ENCODE measurements at places on chromosomes 5 and 9. TPM values are rescaled to one million over a fixed set of nuclear protein-coding genes. Genes with fewer than 3 reads are reported as not detected.

Gene CCNO
- total RNA-seq, result not detected

Gene GFI1B
- not detected for total RNA-seq

Gene PCDHA9
- total RNA-seq, result 18.9 TPM

Gene SHISAL2B
- not detected for total RNA-seq

Gene ZFP2
- total RNA-seq, result 2.2 TPM

Gene DCANP1
- not detected for total RNA-seq

Gene NUTM2G
- not detected for total RNA-seq

Gene SYK
- total RNA-seq, result 10.7 TPM

Gene LHX6
- total RNA-seq, result 2.8 TPM

Gene SLU7
- 44.7 TPM for total RNA-seq

Gene PCDHGB5
- 9.3 TPM for total RNA-seq

Gene ANKRD18B
- total RNA-seq, result 5.0 TPM

Gene TAS2R1
- total RNA-seq, result not detected

Gene RGP1
- 44.0 TPM for total RNA-seq

Gene OBP2B
- total RNA-seq, result not detected

Gene PCDH12
- 1.7 TPM for total RNA-seq

Gene ANKRD55
- total RNA-seq, result not detected

Gene LMNB1
- total RNA-seq, result 94.3 TPM

Gene ZNF462
- 259 TPM for total RNA-seq

Gene C9
- total RNA-seq, result not detected

Gene HSPB3
- not detected for total RNA-seq

Gene ZFAND5
- total RNA-seq, result 218 TPM

Gene CDC20B
- total RNA-seq, result 0.34 TPM

Gene PCDHB4
- total RNA-seq, result 7.8 TPM

Gene SLC34A1
- total RNA-seq, result not detected

Gene NRARP
- 15.2 TPM for total RNA-seq

Data from glutamatergic neuron (in vitro differentiated cells).